ENCODE measurements at places on chromosomes 5 and 9. TPM values are rescaled to one million over a fixed set of nuclear protein-coding genes. Genes with fewer than 3 reads are reported as not detected.

The PCDHA9 gene
- total RNA-seq, result under 0.01 TPM

The ADAMTS16 gene
- total RNA-seq, result 2.8 TPM

The GBGT1 gene
- total RNA-seq, result 12.4 TPM

The TLE1 gene
- total RNA-seq, result 64.1 TPM

The CARD6 gene
- total RNA-seq, result 3.3 TPM

The CORO2A gene
- 7.8 TPM for total RNA-seq

The TRPM6 gene
- 0.07 TPM for total RNA-seq

The ADAMTS13 gene
- 2.0 TPM for total RNA-seq

The FGD3 gene
- 0.41 TPM for total RNA-seq

The FOXD4L3 gene
- not detected for total RNA-seq

The RLN2 gene
- 1.0 TPM for total RNA-seq

The ITGA2 gene
- 62.0 TPM for total RNA-seq

The TMEM232 gene
- 10.9 TPM for total RNA-seq

The GDF9 gene
- 0.89 TPM for total RNA-seq

The PLPP1 gene
- 26.6 TPM for total RNA-seq

The CYSRT1 gene
- 3.8 TPM for total RNA-seq

The SLC4A9 gene
- total RNA-seq, result not detected

The TEK gene
- total RNA-seq, result 0.07 TPM

The CSF1R gene
- 0.41 TPM for total RNA-seq

The CRB2 gene
- 1.6 TPM for total RNA-seq

The POU5F2 gene
- 0.62 TPM for total RNA-seq

The SNAPC3 gene
- 23.2 TPM for total RNA-seq

All from kidney epithelial cell (primary cell).